ENCODE measurements at places on chromosomes 7 and 10.

DNA sequence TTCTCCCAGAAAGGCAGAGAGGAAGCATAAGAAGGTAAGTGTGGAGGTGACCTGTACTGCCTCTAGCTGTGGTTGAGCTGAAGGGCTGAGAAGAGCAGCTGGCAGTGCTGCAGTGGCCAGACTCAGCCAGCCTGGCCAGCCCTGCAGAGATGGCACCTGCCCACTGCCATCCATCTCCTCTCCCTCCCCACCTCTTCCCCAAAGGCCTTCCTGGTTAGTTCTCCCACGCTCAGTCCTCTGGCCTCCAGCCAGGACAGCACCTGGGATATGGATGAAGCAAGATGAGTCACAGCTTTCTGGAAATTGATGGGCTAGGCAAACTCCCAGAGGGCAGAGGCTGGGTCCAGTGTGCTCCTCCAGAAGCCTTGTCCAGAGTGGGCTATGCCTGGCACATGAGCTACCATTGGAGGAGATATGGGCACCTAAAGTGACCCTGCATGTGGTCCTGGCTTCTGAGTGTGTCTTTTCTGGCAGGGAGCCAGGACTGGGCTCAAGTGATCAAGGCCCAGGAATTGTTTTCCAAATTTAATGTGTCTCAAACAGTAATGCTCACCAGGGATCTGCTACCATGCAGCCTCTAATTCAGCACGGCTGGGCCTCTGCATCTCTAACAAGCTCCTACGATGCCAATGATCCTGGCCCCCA lies 81.0 kb upstream of the CACUL1 start:
- DNase-seq, result no peak

DNA sequence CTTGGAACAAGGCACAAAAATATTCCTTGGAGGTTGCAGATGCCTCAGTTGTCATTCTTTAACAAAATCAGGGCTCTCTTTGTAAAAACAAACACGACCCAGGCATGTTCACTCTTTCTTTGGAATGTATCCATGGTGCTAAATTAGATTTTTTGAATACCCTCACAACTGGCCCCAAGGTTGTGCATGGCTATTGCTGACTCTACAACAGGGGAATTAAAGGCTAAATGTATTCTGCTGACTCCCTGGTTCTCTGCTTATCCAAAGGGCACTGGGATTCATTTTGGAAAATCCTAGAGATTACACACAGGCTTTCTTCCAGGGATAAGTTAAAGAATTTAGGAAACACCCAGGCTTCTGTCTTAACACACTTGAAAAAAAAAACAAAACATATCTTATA lies 332.5 kb downstream of the WDR11 start:
- no peak for DNase-seq

DNA sequence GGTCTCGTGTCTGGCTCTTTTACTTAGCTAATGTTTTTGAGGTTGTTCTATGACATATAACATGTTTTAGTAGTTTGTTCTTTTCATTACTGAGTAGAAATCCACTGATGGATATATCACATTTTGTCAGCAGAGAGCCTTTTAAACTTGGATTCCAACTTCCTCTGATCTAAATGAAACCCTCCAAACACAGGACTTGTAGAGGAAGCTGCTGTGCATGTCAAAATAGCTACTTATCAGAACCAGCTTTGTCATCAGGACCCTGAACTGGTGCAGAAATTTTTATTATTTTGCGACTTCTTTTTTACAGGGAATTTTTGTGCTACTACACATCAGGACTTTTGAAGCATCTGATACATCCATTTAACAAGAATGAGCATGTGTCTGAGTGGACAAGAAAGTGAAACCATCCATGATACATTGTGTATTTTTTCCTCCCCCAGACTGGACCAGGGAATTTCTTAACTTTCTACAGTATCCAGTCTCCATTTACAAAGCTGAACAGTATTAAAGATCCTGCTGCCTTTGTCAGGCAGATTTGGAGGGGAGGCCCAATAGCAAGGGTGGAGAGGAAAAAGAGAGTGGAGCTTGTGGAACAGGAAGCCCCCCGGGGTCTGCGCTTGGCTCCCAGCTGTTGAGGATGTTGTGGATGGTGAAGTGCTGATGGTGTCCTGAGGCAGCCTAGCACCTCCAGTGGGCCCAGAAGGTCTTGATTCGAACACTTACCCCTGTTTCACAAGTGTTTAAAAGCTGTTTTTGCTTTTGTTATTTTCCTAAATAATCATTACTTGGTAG lies 29.3 kb upstream of the MTPAP start:
- DNase-seq, result no peak

DNA sequence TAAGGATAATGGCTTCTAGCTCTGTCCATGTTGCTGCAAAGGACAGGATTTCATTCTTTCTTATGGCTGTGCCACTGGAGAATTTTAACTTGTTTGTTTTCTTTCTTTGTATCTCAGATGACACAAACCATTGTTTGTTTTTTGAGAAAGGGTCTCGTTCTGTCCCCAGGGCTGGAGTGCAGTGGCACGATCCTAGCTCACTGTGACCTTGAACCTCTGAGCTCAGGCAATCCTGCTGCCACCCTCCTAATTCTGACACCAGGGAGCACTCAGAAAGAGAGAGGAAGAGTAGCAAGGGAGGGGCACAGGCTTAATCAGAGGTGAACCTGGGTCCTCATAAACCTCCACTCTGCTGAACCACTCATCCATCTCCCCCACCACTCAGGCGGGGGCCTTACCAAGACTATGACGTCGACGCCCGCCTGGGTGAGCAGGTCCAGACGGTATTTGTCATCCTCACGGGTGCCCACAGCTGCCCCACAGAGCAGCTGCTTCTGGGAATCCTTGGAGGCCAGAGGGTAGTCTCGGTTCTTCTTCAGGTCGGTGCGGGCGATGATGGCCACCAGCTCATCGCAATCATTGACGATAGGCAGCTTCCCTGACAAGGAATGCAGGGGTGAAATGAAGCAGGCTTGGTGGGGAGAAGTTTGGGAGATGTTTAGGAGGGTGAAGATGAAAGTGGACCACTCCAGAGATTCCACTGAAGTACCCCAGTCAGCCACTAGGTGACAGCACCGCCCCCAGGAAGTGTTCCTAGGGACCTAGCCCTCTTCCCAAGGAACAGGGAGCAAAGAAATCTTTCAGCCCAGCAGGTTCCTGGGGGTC lies 11.6 kb downstream of the IMPDH1 start:
- DNase-seq, result peak; percentile 23

- DNase-seq, result peak; percentile 81
Observed at GRCh38 chr7:100965723-100966541, 3.4 kb upstream of the MUC12 start.

DNA sequence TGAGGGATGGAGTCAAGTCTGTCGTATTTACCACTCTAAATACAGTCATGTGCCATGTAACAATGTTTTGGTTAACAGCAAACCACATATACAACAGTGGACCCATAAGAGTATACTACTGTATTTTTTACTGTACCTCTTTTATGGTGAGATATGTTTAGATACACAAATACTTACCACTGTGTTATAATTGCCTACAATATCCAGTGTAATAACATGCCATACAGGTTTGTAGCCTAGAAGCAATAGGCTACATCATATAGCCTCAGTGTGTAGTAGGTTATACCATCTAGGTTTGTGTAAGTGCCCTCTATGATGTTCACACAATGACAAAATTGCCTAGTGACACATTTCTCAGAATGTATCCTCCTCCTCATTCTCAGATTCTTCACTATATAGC lies 110.4 kb downstream of the FAM107B start:
- DNase-seq, result peak; percentile 50

GRCh38 chr7:67947646-67948045 lies 951.0 kb downstream of the TYW1 start:
- no peak for DNase-seq

DNA sequence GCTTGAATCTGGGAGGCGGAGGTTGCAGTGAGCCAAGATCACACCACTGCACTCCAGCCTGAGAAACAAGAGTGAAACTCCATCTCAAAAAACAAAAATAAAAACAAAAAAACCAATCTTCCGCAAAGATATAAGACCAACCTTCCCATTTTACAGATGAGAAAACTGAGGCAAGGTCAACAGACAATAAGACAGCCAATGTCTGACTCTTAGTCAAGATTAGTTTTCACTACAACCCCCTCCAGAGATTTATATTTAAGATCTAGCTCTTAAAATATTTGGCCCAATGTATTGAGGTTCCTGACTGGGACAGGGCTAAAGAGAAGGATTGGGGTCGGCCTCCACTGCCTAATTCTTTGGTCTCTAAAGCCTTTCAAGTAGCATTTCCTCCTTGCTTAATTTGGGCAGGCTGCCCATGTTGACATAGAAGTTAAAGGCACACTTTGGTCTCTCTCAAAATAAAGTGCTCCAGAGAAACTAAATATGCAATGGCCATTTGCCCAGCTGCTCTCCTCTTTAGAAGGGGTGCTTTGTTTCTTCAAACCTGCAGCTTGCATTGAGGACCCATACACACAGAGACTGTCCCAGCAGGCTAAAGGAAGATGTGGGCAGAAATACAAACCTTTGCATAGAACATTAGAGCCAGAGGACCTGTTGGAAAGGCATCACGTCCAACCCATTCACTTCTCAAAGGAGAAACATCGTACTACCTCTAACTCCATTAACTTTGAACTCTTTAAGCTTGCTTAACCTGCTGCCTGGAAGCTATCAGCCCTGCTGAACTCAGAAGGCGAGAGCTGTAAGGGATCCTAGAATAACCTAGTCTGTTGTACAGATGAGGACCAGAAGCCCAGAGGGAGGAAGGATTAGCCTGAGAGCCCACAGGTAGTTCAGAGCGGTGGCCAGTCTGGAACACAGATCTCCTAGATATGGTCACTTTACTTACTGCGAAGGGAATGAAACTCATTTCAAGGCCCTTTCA lies 3.9 kb downstream of the TECTB start:
- no peak for DNase-seq

DNA sequence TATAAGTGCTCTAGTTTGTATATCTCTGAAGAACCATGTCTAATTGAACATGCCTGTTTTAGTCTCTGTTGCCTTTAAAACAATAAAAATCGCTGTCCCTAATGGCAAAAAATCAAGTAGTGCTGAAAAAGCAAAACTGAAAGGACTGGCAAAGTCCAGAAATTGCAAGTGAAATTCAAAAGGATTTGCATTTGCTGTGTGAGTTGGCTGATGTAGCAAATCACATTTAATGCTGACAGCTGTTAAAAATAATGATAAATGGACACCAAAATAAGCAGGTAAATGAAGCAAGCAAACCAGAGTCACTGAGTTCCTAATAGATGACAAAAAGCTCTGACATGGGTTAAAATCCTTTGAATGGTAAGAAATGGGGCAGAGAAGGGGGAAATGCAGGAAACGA lies 874.1 kb downstream of the GRM8 start:
- no peak for DNase-seq

- no peak for DNase-seq
Observed at GRCh38 chr10:122056431-122057094, 67.6 kb downstream of the TACC2 start.

DNA sequence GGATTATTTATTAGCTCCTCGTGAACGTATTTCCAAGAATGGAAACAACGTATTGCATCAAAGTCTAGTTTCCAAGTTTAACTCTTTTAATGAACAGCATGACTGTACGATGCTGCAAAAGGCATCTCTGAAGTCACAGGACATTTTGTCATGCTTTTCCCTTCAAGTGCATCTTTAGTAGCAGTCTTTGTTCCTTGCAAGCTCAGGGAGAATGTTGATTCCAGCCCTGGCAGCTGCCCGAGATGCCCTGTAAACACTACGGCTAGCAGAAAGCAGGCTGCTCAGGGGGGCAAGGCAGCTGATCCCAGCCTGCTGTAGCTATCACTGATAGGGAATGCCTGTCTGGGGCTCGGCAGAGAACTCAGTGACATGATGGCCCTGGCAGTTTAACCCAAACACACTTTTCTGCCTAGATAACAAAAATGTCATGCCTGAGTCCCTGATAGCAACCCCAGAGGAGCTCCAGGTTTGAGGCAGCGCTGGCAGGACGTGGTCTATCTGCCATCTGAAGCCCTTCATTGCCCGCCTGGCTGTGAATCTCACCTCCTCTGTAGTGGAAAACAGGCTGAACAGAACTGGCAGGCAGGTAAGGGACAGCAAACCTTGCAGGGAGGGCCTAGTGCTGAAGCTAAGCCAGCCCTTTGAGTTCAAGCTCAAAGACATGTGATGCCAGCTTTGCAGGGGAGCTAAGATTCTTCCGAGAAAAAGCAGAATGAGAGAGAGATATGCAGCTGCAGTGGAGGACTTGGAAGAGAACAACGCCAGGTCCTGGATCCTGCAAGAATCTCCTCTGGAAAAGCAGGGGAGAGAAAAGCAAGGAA lies 264.6 kb downstream of the SNX10 start:
- no peak for DNase-seq

DNA sequence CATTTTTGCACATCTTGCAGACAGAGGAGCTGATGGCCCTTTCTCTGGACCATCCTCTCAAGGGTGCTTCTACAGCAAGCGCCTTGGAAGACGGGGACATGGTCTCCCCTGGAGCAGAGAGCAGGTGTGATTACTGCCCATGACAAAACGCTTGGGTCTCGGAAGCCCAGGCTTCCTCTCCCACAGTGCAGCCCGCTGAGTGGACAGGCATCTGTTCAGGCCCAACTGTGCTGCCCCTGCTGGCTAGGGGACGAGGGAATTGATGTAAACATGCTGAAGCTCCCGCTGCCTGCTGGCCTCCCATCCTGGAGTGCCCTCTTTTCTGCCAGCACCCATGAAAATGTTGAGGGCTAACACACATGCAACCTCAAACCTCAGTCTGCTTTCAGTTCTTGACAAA lies 14.3 kb downstream of the IL15RA start:
- DNase-seq, result no peak

DNA sequence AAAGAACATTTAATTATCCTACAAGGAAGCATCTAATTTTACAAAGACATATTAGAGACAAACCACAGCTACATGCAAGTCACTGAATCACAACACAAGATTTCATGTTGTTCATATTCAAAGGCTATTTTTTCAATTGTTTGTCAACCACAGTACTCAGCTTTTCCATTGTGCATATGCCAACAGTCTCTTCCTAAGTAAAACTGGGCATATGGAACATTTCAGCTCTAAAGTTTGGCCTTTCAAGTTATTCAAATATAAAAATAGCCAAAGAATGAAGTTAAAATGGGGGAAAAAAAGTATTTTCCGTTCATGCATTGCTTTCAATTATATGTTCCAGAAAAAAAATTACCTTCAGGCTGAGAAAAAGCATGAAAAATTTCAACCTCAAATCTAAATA lies 537.9 kb downstream of the PLXDC2 start:
- no peak for DNase-seq

DNA sequence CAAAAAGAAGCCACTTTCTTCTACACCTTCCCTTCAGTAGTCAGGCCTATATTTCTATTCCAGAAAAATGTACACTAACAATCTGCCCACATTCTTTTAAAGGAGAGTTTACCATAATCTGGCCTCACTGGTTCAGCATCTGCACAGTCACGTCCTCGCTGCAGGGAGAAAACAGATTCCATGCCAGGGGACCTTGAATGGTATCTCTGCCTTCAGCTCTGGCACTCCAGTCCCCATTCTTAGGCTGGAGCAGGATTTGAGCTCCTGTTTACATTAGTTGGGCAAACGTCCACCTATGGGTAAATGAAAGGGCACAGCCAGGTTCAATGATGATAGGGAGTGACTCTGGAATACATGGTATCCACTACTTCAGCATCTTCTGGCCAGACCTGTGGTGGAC lies 371.0 kb upstream of the MTPN start:
- DNase-seq, result no peak
